ENCODE measurements at places on chromosomes 2 and 18.
A peak's percentile ranks its signal among the peaks of the same experiment; 100 is the strongest.

DNA sequence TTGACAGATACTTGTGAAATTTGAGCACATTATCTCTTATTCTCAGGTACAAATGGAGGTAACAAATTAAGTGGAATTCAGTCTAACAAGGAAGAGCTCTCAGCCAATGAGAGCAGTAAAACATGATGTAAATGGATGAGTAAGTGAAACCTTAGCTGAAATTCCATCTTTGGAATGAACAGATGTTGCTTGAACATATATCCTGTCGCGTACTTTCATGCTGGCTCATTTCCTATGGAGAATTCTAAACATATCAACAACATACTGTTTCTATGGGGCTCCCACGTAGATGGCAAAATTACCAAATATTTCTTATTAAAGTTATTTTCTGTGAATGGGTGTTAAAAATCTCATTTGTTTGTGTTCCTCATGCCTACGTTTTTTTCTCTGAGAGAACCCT lies 256.3 kb upstream of the LINC00305 start:
- DNase-seq = no peak

DNA sequence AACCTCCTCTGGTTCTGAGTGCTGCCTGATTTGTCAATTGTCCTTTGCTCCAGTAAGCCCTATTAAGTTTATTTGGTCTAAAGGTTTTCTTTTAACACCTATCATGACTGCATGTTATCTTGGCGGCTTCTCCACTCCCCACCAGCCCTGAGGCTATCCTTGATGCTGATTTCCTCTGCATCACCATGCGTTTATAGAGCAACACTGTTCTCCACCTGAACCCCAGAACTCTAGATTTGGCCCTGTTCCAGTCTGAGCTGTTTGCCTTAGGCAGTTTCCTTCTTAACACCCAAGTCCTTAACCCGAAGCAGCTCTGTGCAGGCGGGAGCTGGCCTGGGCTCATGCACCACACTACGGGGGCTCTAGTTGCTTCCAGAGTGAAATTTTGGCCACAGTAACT lies 98.2 kb upstream of the NPAS2 start:
- DNase-seq = no peak

DNA sequence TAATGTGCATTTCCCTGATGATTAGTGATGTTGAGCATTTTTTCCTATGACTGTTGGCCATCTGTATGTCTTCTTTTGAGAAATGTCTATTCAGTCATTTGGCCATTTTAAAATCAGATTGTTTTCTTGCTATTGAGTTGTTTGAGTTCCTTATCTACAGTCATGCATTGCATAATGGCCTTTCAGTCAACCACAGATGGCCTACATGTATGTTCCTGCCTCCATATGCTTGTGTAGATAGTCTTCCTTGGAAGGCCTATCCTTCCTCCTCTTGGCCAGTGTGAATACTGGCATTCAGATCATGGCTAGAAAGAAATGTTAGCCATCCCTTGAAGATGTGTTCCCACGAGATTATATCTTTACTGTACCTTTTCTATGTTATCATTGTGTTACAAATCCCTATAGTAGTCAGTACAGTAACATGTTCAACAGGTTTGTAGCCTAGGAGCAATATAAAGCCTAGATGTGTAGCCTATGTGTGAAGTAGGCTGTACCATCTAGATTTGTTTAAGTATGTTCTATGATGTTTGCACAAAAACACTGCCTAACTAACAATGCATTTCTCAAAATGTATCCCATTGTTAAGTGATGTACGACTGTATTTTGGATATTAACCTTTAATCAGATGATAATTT lies 65.6 kb upstream of the CD302 start:
- no peak for DNase-seq

DNA sequence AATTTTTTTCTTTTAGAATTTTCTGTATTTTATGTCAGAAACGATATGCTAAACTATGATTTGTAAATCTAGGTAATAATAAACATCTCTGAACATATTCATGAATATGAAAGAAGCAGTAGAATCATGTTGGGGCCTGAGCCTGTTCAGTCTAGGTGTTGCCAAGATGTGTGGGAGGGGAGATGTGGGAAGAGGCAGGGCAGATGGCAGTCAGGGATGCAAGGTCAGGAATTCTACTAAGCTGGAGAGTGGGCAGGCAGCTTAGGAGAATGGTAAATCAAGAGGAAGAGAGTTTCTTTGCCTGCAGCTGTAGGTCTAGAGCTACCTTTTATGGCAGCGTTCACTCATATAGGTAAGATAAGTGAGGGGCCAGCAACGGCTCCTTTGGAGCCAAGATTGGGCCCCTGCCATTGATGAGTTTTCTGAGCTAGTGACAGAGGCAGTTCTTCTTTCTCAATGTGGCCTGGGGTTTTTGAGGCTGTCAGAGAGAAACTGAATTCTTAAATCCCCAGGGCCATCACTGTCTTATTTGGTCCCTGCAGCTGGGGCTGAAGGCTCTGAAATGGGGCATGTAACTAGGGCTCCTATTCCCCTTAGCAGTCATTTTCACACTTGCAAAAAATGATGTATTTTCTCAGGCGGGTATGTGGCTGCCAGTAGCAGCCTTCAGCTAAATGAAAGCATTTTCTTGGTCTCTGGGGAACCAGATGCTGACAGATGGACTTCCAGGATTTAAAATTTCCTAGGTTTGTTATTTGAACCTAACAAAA lies 232.8 kb downstream of the PIK3C3 start:
- DNase-seq = no peak

DNA sequence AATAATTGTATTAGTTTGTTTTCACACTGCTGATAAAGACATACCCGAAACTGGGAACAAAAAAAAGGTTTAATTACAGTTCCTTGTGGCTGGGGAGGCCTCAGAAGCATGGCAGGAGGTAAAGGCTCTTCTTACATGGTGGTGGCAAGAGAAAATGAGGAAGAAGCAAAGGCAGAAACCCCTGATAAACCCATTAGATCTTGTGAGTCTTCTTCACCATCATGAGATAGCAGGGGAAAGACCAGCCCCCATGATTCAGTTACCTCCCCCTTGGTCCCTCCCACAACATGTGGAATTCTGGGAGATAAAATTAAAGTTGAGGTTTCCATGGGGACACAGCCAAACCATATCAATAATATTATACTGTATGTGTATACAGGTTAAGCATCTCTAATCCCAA lies 73.3 kb upstream of the CABLES1 start:
- DNase-seq = no peak

- peak; percentile 50 for DNase-seq
Observed at GRCh38 chr2:138846216-138846821, 66.1 kb upstream of the NXPH2 start.

- no peak for DNase-seq
Observed at GRCh38 chr18:58041633-58042032, 2.4 kb upstream of the NEDD4L start.
